ENCODE measurements at places on chromosomes 2 and 18. TPM values are rescaled to one million over a fixed set of nuclear protein-coding genes. Genes with fewer than 3 reads are reported as not detected.

UGT1A9 gene
- not detected for total RNA-seq

TFCP2L1 gene
- 3.7 TPM for total RNA-seq

RAX gene
- total RNA-seq: 0.57 TPM

NFU1 gene
- total RNA-seq: 39.3 TPM

BARD1 gene
- total RNA-seq: 34.4 TPM

STEAP3 gene
- 24.0 TPM for total RNA-seq

C2orf80 gene
- total RNA-seq: 0.39 TPM

PCARE gene
- not detected for total RNA-seq

ZNF24 gene
- total RNA-seq: 59.0 TPM

GREB1 gene
- total RNA-seq: 31.9 TPM

PRSS56 gene
- total RNA-seq: not detected

FRZB gene
- 1.5 TPM for total RNA-seq

GATA6 gene
- total RNA-seq: 0.21 TPM

LAMA1 gene
- total RNA-seq: 60.7 TPM

KCNIP3 gene
- total RNA-seq: 2.1 TPM

FAM110C gene
- 7.7 TPM for total RNA-seq

SERPINB13 gene
- total RNA-seq: not detected

CENPA gene
- total RNA-seq: 37.4 TPM

HOXD12 gene
- 0.17 TPM for total RNA-seq

C2orf78 gene
- 0.37 TPM for total RNA-seq

SLC9A4 gene
- 0.11 TPM for total RNA-seq

CTAGE1 gene
- total RNA-seq: not detected

ONECUT2 gene
- total RNA-seq: 0.87 TPM

XDH gene
- 3.7 TPM for total RNA-seq

G6PC2 gene
- not detected for total RNA-seq

KYNU gene
- 0.18 TPM for total RNA-seq
